ENCODE measurements at places on chromosomes 1 and 21. TPM values are rescaled to one million over a fixed set of nuclear protein-coding genes. Genes with fewer than 3 reads are reported as not detected.

RASSF5 gene
- total RNA-seq: 0.75 TPM

OR2T35 gene
- total RNA-seq: not detected

- DNase-seq: no peak
- H3K27ac ChIP-seq: no peak overlapping the region
- peaks cover 26% of the 10 kb centered on the region for H3K4me1 ChIP-seq
- peaks cover 59% of the 10 kb centered on the region for H3K36me3 ChIP-seq
- no peaks in the 10 kb centered on the region for H3K27me3 ChIP-seq
Observed at GRCh38 chr1:39849203-39849602, 34.1 kb downstream of the TRIT1 start.

GRCh38 chr1:2534687-2535441 lies 4.8 kb upstream of the HES5 start:
- peaks cover 48% of the 10 kb centered on the region for H3K27me3 ChIP-seq
- DNase-seq: no peak
- no peak overlapping the region for H3K4me3 ChIP-seq
- H3K36me3 ChIP-seq: no peaks in the 10 kb centered on the region

- no peaks in the 10 kb centered on the region for H3K27me3 ChIP-seq
- H3K4me3 ChIP-seq: no peak overlapping the region
- no peak overlapping the region for H3K27ac ChIP-seq
- no peaks in the 10 kb centered on the region for H3K4me1 ChIP-seq
Observed at GRCh38 chr1:155420788-155421187, 100.1 kb downstream of the RUSC1 start.

GRCh38 chr1:168917796-168918195 lies 188.7 kb upstream of the ATP1B1 start:
- no peak for DNase-seq
- H3K36me3 ChIP-seq: no peaks in the 10 kb centered on the region
- H3K27ac ChIP-seq: no peak overlapping the region
- H3K4me1 ChIP-seq: no peaks in the 10 kb centered on the region
- H3K27me3 ChIP-seq: no peaks in the 10 kb centered on the region
- no peak overlapping the region for H3K4me3 ChIP-seq

DNA sequence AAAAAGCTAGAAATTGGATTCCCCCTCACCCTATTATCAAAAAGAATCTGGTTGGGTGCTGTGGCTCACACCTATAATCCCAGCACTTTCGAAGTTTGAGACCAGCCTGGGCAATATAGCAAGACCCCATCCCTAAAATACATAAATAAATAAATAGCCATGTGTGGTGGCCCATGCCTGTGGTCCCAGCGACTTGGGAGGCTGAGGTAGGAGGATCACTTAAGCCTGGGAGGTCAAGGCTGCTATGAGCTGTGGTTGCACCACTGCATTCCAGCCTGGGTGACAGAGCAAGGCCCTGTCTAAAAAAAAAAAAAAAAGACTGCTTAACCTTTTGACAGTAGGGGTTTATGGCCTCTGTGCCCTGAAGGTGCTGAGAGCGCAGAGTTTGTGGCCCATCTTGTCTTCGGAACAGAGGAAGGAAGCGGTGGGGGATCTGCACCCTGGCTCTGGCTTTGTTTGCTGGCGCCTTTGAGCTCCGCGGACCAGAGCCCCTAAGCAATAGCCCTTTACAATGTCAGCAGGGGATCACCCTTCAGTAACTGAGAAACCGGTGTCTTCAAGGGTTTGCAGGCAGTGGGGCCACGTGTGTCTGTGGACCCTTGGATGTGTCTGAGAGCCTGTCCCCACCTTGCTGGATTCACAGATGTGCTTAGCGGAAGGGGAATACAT lies 22.1 kb downstream of the SLC2A7 start:
- DNase-seq: no peak
- H3K27ac ChIP-seq: no peak overlapping the region
- H3K36me3 ChIP-seq: no peaks in the 10 kb centered on the region
- no peak overlapping the region for H3K4me3 ChIP-seq
- no peaks in the 10 kb centered on the region for H3K4me1 ChIP-seq
- no peaks in the 10 kb centered on the region for H3K27me3 ChIP-seq

- H3K4me3 ChIP-seq: no peak overlapping the region
- no peaks in the 10 kb centered on the region for H3K27me3 ChIP-seq
- H3K36me3 ChIP-seq: no peaks in the 10 kb centered on the region
- H3K27ac ChIP-seq: no peak overlapping the region
- no peaks in the 10 kb centered on the region for H3K4me1 ChIP-seq
Observed at GRCh38 chr1:180252638-180253536, 22.8 kb downstream of the LHX4 start.

DNA sequence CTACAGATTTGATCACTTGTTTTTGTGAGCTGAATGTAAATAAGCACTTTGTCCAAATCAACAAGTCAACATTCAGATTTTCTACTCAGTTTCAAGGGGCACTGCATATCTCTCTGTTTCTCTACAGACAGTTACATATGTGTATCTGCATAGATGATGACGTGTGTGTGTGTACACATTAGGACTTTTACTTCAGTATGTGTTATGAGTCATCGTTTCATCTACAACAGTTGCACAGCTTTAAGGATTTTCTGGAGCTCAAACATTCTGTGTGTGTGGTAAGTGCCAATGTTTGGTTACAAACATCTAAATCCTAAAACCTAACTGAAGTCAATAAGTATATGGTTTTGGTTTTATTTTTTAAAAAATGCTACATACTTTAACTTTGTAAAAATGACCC lies 494.5 kb upstream of the PBX1 start:
- H3K27ac ChIP-seq: no peak overlapping the region
- H3K4me1 ChIP-seq: no peaks in the 10 kb centered on the region
- DNase-seq: no peak
- no peaks in the 10 kb centered on the region for H3K27me3 ChIP-seq
- no peak overlapping the region for H3K4me3 ChIP-seq

PKNOX1 gene
- 30.6 TPM for total RNA-seq

DNA sequence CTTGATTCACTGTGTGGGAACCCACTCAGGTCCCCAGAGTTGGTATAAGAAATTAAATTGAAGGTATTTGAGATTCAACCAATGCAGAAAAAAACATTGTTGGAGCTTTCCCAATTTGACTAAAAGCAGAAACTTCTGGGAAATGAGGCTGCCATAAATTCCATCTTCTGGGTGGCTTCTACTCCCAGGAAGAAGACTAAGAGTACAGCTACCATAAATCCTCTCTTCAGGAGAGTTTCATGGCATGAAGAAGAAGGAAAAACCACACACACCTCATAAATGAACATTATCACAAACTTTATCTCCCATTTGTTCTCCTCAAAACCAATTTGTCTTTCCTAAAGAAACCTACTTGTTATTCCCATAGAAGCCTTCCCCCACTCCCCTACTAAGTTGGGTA lies 283.9 kb downstream of the DPYD start:
- no peak for DNase-seq
- H3K27me3 ChIP-seq: no peaks in the 10 kb centered on the region
- no peaks in the 10 kb centered on the region for H3K36me3 ChIP-seq
- peaks cover 8% of the 10 kb centered on the region for H3K4me1 ChIP-seq

- no peaks in the 10 kb centered on the region for H3K36me3 ChIP-seq
- H3K27ac ChIP-seq: no peak overlapping the region
- no peak for DNase-seq
- H3K27me3 ChIP-seq: no peaks in the 10 kb centered on the region
- H3K4me3 ChIP-seq: no peak overlapping the region
Observed at GRCh38 chr1:92424381-92424780, 62.3 kb downstream of the GFI1 start.

GRCh38 chr1:56327195-56327594 lies 252.2 kb downstream of the PLPP3 start:
- no peak for DNase-seq
- no peaks in the 10 kb centered on the region for H3K36me3 ChIP-seq
- H3K4me1 ChIP-seq: no peaks in the 10 kb centered on the region
- no peak overlapping the region for H3K4me3 ChIP-seq
- no peak overlapping the region for H3K27ac ChIP-seq

- no peak overlapping the region for H3K4me3 ChIP-seq
- peaks cover 9% of the 10 kb centered on the region for H3K4me1 ChIP-seq
- no peak for DNase-seq
- H3K27me3 ChIP-seq: no peaks in the 10 kb centered on the region
Observed at GRCh38 chr1:229943988-229944743, 122.9 kb upstream of the GALNT2 start.

DNA sequence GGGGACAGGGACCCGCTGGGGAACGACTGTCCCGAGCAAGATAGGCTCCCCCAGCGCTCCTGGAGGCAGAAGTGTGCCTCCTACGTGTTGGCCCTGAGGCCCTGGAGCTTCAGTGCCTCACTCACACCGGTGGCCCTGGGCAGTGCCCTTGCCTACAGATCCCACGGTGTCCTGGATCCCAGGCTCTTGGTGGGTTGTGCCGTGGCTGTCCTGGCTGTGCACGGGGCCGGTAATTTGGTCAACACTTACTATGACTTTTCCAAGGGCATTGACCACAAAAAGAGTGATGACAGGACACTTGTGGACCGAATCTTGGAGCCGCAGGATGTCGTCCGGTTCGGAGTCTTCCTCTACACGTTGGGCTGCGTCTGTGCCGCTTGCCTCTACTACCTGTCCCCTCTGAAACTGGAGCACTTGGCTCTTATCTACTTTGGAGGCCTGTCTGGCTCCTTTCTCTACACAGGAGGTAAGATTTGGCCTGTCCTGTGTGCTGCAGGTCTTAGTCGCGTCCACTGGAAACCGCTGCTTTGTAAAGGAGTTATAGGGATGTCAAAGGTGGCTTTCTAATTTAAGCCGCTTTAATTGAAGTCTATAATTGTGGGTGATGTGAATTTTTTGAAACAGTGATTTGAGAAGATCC lies 717 bp downstream of the UBIAD1 start:
- no peaks in the 10 kb centered on the region for H3K36me3 ChIP-seq
- peak overlapping the region; percentile 95 for H3K4me3 ChIP-seq
- DNase-seq: no peak
- no peaks in the 10 kb centered on the region for H3K4me1 ChIP-seq

- H3K4me3 ChIP-seq: peak overlapping the region; percentile 28
Observed at GRCh38 chr1:1858382-1859086, 32.4 kb downstream of the GNB1 start.

PIGV gene
- 9.1 TPM for total RNA-seq

ETNK2 gene
- total RNA-seq: 8.3 TPM

AMY1A gene
- not detected for total RNA-seq

DNA sequence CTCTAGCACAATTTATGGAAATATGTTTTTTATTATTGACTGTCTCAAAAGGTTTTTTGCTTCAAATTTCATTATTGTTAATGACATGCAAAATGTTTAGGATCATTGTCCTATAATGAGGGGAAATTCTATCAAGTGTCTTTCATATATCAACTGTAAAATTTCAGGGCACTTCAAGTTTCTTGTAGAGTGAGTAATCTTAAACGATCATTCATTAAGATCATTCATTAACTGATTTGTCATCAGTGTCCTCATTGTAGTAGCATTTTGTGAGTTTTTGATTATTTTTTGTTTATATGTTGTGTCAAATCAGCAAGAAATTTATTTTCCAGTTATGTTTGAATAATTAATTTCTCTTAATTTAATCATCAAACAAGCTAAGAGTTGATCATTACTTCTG lies 111.8 kb upstream of the PRDX6 start:
- no peaks in the 10 kb centered on the region for H3K36me3 ChIP-seq
- no peak overlapping the region for H3K4me3 ChIP-seq

GRCh38 chr21:27143476-27143875 lies 176.6 kb upstream of the ADAMTS5 start:
- H3K27me3 ChIP-seq: no peaks in the 10 kb centered on the region
- H3K4me1 ChIP-seq: no peaks in the 10 kb centered on the region
- no peak overlapping the region for H3K27ac ChIP-seq
- H3K36me3 ChIP-seq: no peaks in the 10 kb centered on the region
- no peak for DNase-seq
- H3K4me3 ChIP-seq: no peak overlapping the region

ZNF644 gene
- total RNA-seq: 80.4 TPM

RGS13 gene
- not detected for total RNA-seq

GRCh38 chr21:29125191-29125590 lies 5.3 kb upstream of the MAP3K7CL start:
- no peaks in the 10 kb centered on the region for H3K27me3 ChIP-seq
- DNase-seq: no peak
- no peaks in the 10 kb centered on the region for H3K36me3 ChIP-seq
- no peak overlapping the region for H3K4me3 ChIP-seq
- no peak overlapping the region for H3K27ac ChIP-seq

SLC30A10 gene
- total RNA-seq: not detected

- no peak overlapping the region for H3K27ac ChIP-seq
- H3K27me3 ChIP-seq: peaks cover 30% of the 10 kb centered on the region
- H3K4me1 ChIP-seq: no peaks in the 10 kb centered on the region
- H3K36me3 ChIP-seq: no peaks in the 10 kb centered on the region
Observed at GRCh38 chr21:32888971-32889370, 117.4 kb upstream of the PAXBP1 start.

GRCh38 chr21:44916965-44917364 lies 3.7 kb downstream of the ITGB2 start:
- H3K4me3 ChIP-seq: no peak overlapping the region
- H3K27me3 ChIP-seq: no peaks in the 10 kb centered on the region
- H3K4me1 ChIP-seq: peaks cover 36% of the 10 kb centered on the region
- peak overlapping the region; percentile 44 for H3K27ac ChIP-seq
- DNase-seq: no peak
- H3K36me3 ChIP-seq: no peaks in the 10 kb centered on the region

HFM1 gene
- total RNA-seq: 1.3 TPM

DNA sequence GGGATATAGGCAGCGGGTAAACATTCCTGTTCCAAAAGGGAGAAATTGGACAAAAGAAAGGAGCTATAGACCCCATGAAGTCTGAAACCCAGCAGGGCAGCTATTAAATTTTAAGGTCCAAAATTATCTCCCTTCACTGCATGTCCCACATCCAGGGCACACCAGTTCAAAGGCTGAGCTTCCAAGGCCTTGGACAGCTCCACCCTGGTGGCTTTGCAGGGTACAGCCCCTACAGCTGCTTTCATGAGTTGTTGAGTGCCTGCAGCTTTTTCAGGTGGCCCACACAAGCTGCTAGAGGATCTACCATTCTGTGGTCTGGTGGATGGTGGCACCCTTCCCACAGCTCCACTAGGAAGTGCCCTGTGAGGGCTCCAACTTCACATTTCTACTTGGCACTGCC lies 662.5 kb upstream of the PKN2 start:
- no peaks in the 10 kb centered on the region for H3K27me3 ChIP-seq
- no peaks in the 10 kb centered on the region for H3K4me1 ChIP-seq
- no peak overlapping the region for H3K4me3 ChIP-seq
- DNase-seq: no peak

DNA sequence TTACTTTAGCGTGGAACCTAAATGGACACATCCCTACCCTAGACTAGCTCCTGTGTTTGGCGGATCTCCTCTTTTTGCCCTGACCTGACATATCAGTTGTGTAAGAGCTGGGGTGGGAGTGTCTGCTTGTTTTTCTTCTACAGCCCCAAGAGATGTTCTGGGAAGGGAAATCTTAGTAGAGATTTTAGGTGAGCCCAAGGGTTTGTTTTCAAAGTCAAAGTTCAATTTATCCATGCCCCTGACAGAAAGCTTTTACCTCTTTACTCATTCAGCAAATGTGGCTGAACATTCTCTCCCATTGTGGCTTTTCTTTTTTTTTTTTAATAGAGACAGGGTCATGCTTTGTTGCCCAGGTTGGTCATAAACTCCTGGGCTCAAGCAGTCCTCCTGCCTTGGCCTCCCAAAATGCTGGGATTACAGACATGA lies 7.3 kb upstream of the TARS2 start:
- no peaks in the 10 kb centered on the region for H3K27me3 ChIP-seq
- no peak overlapping the region for H3K27ac ChIP-seq
- H3K4me1 ChIP-seq: no peaks in the 10 kb centered on the region
- no peak overlapping the region for H3K4me3 ChIP-seq
- no peaks in the 10 kb centered on the region for H3K36me3 ChIP-seq

SEMA4A gene
- total RNA-seq: 0.92 TPM

GRCh38 chr1:159214149-159214760 lies 9.6 kb downstream of the ACKR1 start:
- no peak overlapping the region for H3K27ac ChIP-seq
- H3K36me3 ChIP-seq: no peaks in the 10 kb centered on the region
- no peak overlapping the region for H3K4me3 ChIP-seq
- DNase-seq: peak; percentile 49

WDR64 gene
- not detected for total RNA-seq

BROX gene
- total RNA-seq: 36.6 TPM

NIBAN1 gene
- 54.8 TPM for total RNA-seq

CFAP45 gene
- total RNA-seq: 1.5 TPM
